ENCODE measurements at places on chromosomes 6 and 20. TPM values are rescaled to one million over a fixed set of nuclear protein-coding genes. Genes with fewer than 3 reads are reported as not detected.

SLC22A23 gene
- 8.9 TPM for total RNA-seq

MAS1 gene
- not detected for total RNA-seq

CCR6 gene
- total RNA-seq, result not detected

SIRPG gene
- not detected for total RNA-seq

HTR1E gene
- not detected for total RNA-seq

ACSS1 gene
- total RNA-seq, result 17.1 TPM

TMEM244 gene
- not detected for total RNA-seq

HCRTR2 gene
- total RNA-seq, result not detected

NKX2-2 gene
- not detected for total RNA-seq

OVOL2 gene
- total RNA-seq, result 0.28 TPM

ZNFX1 gene
- 25.1 TPM for total RNA-seq

TUBB1 gene
- total RNA-seq, result 0.02 TPM
